ENCODE measurements at places on chromosomes 5 and 9. TPM values are rescaled to one million over a fixed set of nuclear protein-coding genes. Genes with fewer than 3 reads are reported as not detected.
A peak's percentile ranks its signal among the peaks of the same experiment; 100 is the strongest.

- H3K4me1 ChIP-seq: peaks cover 25% of the 10 kb centered on the region
- no peaks in the 10 kb centered on the region for H3K27me3 ChIP-seq
- DNase-seq: no peak
- no peak overlapping the region for H3K4me3 ChIP-seq
- no peak overlapping the region for H3K27ac ChIP-seq
These were observed 5.9 kb downstream of the FAM193B start for GRCh38 chr5:177548495-177548894.

GRCh38 chr5:89444088-89444487 is 561.1 kb upstream of the MEF2C start:
- H3K4me3 ChIP-seq: no peak overlapping the region
- H3K36me3 ChIP-seq: no peaks in the 10 kb centered on the region

GRCh38 chr9:137339045-137339907 is 37.2 kb upstream of the NRARP start:
- H3K4me3 ChIP-seq: no peak overlapping the region
- no peaks in the 10 kb centered on the region for H3K27me3 ChIP-seq
- DNase-seq: no peak
- no peak overlapping the region for H3K27ac ChIP-seq

PDE8B gene
- total RNA-seq: 13.5 TPM

GRCh38 chr5:67695369-67695768 is 498.8 kb upstream of the CD180 start:
- H3K4me1 ChIP-seq: no peaks in the 10 kb centered on the region
- no peak for DNase-seq
- H3K27ac ChIP-seq: peak overlapping the region; percentile 78
- no peaks in the 10 kb centered on the region for H3K27me3 ChIP-seq
- H3K36me3 ChIP-seq: no peaks in the 10 kb centered on the region
- no peak overlapping the region for H3K4me3 ChIP-seq

DNA sequence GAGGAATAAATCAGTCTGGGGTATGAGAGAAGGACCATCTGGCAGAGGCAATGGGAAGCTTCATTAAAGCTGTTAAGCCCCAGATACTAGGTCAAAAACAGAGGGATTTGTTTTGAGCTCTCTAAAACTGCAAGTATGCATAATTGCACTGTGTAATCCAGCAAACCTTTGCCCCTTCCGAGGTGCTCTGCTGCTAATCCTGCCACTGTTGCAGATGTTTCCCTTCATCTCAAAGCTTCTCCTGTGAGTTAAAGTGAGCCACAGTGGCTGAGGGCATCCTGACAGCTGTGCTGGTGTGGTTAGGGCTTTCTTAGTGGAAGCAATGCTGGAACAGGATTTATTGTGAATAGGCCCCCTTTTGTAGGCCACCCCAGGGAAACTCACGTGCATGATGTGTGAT is 160.3 kb upstream of the TRPC7 start:
- H3K4me1 ChIP-seq: no peaks in the 10 kb centered on the region
- no peak for DNase-seq
- no peak overlapping the region for H3K27ac ChIP-seq
- H3K36me3 ChIP-seq: no peaks in the 10 kb centered on the region
- no peaks in the 10 kb centered on the region for H3K27me3 ChIP-seq
- H3K4me3 ChIP-seq: no peak overlapping the region

- no peak overlapping the region for H3K27ac ChIP-seq
- H3K36me3 ChIP-seq: no peaks in the 10 kb centered on the region
- no peak for DNase-seq
- no peaks in the 10 kb centered on the region for H3K27me3 ChIP-seq
These were observed 370.0 kb downstream of the HINT1 start for GRCh38 chr5:130795037-130795436.

- H3K4me1 ChIP-seq: no peaks in the 10 kb centered on the region
- no peaks in the 10 kb centered on the region for H3K27me3 ChIP-seq
- no peak for DNase-seq
- no peak overlapping the region for H3K4me3 ChIP-seq
- no peak overlapping the region for H3K27ac ChIP-seq
These were observed 17.9 kb upstream of the DAPK1 start for GRCh38 chr9:87479801-87480201.

- H3K36me3 ChIP-seq: no peaks in the 10 kb centered on the region
- DNase-seq: peak; percentile 33
- peak overlapping the region; percentile 93 for H3K27ac ChIP-seq
- H3K4me1 ChIP-seq: peaks cover 36% of the 10 kb centered on the region
These were observed 64.6 kb upstream of the PLPP1 start for GRCh38 chr5:55599148-55600050.

PSMB7 gene
- 102 TPM for total RNA-seq

DNA sequence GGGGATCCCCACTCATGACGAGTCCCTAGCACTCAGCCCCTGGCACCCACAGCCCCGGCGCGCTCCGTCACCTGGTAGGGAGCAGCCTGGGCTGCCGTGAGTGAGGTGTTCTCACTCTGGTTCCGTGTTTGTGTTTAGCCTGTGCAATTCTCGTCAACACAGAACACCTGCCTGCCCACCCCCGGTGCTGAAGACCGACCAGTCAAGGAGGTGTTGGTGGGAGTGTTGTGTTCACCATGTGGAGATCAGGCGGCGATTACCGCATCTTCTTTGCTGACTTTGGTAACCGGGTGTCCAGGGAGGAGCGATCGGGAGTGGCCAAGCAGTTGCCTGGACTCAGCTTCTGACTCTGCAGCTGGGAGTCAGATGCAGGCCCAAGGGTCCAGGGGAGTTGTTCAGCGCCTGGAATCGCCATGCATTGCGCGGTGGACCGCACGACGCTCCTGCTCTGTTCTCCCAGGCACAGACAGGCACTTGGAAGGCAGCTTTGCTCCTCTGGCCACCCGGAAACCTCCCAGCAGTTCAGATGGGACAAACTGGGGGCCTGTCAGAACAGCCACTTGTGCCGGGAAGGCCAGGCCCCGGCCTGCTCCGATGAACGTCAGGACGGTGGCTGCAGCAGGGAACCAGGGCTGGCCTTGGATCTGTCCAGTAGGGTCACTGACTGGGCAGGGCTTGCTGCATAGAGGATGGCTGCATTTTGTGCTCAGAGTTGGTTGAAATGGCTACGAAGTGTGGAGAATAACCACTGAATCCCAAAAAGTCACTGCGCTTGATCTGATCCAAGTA is 28.2 kb downstream of the EXOC3 start:
- no peak for DNase-seq
- H3K4me1 ChIP-seq: peaks cover 17% of the 10 kb centered on the region
- H3K36me3 ChIP-seq: no peaks in the 10 kb centered on the region
- H3K27ac ChIP-seq: no peak overlapping the region
- no peaks in the 10 kb centered on the region for H3K27me3 ChIP-seq

INIP gene
- 215 TPM for total RNA-seq

GRCh38 chr5:36938129-36938528 is 61.6 kb downstream of the NIPBL start:
- no peak overlapping the region for H3K4me3 ChIP-seq
- H3K36me3 ChIP-seq: no peaks in the 10 kb centered on the region
- DNase-seq: no peak

DNA sequence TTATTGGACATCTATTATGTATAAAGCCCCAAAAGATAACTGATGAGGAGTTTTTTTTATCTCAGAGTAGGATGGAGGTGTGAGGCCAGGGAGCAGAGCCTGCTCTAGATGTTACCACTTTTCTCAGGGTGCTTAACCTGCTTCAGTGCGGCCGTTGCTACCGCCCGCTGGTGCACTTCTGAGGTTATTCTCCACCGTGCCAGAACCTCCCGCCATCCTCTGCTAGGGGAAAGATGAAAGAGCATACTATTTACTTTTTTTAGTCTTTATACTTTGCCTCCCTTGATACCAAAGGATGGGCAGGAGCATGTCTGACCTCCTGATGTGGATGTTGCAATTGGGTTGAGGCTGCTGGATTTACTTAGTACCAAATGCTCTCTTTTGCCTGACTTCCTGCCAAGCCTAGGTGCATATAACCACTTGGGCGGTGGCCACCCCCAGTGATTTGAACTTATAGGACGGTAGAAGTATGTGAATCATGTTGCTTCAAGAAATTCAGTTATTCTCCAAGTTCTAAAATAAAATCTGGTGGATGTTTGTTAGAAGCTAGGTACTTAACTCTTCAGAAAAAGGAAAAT is 71.1 kb upstream of the HSPB3 start:
- no peaks in the 10 kb centered on the region for H3K27me3 ChIP-seq
- no peak overlapping the region for H3K4me3 ChIP-seq
- no peak for DNase-seq

- H3K4me1 ChIP-seq: no peaks in the 10 kb centered on the region
- no peak overlapping the region for H3K27ac ChIP-seq
- no peaks in the 10 kb centered on the region for H3K36me3 ChIP-seq
- H3K4me3 ChIP-seq: no peak overlapping the region
- DNase-seq: no peak
- no peaks in the 10 kb centered on the region for H3K27me3 ChIP-seq
These were observed 34.5 kb upstream of the GABRP start for GRCh38 chr5:170748951-170749471.

ACER2 gene
- total RNA-seq: 5.7 TPM

DNA sequence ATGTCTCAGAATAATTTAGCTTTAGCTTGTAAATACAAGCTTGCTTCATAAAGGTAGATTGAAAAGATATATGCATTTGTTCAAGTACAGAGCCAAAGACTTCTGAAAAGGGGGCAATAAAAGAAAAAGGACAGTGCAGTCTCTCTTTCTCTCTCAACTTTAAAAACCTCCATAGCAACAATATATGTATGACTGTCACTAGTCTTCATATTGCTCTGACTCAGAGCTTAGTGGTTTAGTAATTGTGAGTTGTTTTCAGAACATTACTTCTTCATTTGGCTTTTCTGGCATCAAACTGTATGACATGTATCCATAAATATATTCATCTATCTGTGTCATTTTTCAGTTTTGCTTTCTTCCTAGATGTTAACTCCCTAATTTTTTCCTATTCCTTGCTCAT is 194.6 kb upstream of the KIF2A start:
- no peaks in the 10 kb centered on the region for H3K36me3 ChIP-seq
- H3K4me3 ChIP-seq: no peak overlapping the region
- no peak overlapping the region for H3K27ac ChIP-seq

SLC44A1 gene
- 75.0 TPM for total RNA-seq

DNA sequence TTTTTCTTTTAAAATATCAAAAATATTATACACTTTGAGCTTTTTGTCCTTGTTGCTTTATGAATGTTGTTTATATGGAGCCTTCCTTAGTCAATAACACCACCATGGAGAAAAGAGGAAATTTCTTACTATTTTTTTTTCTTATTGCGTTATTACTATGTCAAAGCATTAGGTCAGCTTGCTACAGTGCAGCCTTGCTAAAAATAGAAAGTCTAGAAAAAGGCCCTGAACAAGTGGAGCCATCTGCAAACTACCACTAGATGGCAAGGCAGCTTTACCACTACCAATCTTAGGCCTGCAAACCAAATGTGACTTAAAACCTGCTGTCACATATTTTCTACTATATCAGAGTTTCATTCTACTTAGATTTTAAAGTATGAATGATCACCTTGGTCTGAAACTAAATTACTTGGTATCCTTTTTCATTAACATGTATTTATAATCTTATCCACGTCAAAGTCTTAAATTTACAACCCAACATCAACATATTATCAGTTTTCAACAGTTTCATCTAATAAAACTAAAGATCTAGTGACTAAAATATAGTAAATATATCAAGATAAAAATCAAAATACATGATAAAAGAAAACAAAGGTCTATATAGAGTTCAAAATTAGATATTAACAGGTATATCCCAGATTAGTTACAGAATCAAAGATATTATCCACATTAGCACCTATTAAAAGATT is 113.1 kb upstream of the ACOT12 start:
- H3K36me3 ChIP-seq: no peaks in the 10 kb centered on the region
- peaks cover 17% of the 10 kb centered on the region for H3K4me1 ChIP-seq
- no peak overlapping the region for H3K4me3 ChIP-seq

CAMK2A gene
- total RNA-seq: 6.7 TPM

GRCh38 chr9:121299467-121300282 is 31.7 kb downstream of the GSN start:
- H3K4me3 ChIP-seq: peak overlapping the region; percentile 58
- DNase-seq: peak; percentile 77
- no peaks in the 10 kb centered on the region for H3K27me3 ChIP-seq
- H3K4me1 ChIP-seq: peaks cover 22% of the 10 kb centered on the region
- H3K36me3 ChIP-seq: no peaks in the 10 kb centered on the region
- H3K27ac ChIP-seq: peak overlapping the region; percentile 100

DNA sequence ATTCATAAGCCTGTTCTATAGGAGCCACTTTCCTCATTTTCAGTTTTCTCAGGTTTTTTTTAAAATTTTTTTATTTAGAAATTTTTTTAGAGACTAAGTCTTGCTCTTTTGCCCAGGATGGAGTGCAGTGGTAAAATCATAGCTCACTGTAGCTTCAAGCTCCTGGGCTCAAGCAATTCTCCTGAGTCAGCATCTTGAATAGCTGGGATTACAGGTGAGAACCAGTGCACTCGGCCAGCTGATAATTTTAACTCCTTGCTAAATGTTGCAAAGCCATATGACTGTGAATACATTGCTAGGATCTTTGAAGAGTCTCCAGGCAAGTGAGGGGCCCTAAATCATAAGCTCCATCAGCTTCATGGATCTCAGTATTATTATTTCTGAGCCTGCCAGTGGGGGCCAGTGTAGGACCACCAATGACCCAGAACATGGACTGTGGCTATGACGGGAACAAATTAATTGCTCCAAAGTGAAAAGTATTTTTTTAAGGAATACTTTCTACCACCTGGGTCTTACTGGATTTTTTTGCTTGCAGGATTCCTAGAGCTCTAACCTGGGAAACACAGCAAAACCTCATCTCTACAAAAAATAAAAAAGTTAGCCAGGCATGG is 5.7 kb upstream of the GAPVD1 start:
- no peak overlapping the region for H3K4me3 ChIP-seq
- no peaks in the 10 kb centered on the region for H3K4me1 ChIP-seq
- H3K27ac ChIP-seq: no peak overlapping the region
- H3K27me3 ChIP-seq: no peaks in the 10 kb centered on the region
- no peak for DNase-seq

DNA sequence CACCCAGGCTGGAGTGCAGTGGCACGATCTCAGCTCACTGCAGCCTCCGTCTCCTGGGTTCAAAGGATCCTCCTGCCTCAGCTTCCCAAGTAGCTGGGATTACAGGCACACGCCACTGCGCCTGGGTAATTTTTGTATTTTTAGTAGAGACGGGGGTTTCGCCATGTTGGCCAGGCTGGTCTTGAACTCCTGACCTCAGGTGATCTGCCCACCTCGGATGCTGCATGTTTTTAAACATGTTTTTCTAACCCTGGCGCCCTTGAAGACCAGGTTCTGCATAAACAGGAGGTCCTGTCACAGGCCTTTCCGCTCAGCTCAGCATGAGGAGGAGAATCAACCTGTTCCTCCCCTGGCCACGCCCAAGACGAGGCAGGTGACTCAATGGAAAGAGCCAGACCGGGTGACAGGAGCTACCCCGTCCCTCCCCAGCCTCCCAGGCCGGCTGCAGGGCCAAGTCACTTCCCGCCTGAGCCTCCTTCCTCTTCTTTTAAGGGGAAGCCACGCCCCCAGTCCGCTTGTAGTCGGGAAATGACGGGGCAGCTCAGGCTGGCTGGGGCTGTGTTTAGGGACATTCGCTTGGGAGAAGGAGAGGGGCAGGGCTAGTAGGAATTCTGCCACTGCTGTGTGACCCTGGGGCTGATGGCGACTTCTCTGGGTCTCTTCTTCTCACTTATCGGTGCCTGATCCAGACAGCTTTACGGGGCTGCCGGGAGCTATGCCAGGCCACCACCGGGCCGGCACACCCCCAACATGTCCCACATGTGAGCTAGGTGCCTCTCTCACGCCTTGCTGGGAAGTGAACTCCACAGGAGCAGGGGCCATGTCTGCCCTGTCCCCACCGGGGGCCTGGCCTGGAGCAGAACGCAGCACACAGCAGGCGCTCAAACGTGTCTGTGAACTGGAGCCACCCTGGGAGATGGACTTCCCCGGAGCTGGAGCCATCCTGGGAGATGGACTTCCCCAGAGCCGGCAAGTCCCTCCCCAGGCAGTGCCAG is 6.1 kb downstream of the NOTCH1 start:
- peak overlapping the region; percentile 75 for H3K27ac ChIP-seq
- H3K36me3 ChIP-seq: no peaks in the 10 kb centered on the region
- no peaks in the 10 kb centered on the region for H3K4me1 ChIP-seq
- peak; percentile 89 for DNase-seq
